Activated CD4-positive, alpha-beta T cell treated with anti-CD3 and anti-CD28 coated beads, Interleukin-2, amount 50 U/mL, for 48 hours (primary cell): ENCODE measurements at places on chromosomes 12 and 14.
A peak's percentile ranks its signal among the peaks of the same experiment; 100 is the strongest.

GRCh38 chr12:110791589-110791988 is 48.9 kb upstream of the PPP1CC start:
- no peak for DNase-seq

- no peak for DNase-seq
Measured at GRCh38 chr12:105839629-105840127, 299.1 kb downstream of the NUAK1 start.

DNA sequence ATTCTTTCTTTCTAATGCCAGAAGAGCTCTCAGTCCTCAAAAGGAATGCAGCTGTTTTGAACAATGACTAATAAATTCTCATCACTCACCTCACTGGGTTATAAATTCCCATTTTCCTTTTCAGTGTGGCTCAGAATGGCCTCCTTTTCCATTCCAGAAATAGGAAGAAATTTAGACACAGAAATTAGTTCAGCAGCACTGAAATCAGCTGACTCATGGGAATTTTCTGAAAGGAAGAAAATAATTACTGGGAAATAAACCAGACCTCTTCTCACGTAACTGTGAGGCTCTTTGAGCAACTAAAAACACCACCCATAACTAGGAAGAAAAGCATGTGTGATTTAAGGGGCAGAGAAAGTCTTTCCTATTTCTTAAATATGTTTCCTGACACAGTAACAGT is 23.8 kb downstream of the CD163 start:
- DNase-seq: no peak

DNA sequence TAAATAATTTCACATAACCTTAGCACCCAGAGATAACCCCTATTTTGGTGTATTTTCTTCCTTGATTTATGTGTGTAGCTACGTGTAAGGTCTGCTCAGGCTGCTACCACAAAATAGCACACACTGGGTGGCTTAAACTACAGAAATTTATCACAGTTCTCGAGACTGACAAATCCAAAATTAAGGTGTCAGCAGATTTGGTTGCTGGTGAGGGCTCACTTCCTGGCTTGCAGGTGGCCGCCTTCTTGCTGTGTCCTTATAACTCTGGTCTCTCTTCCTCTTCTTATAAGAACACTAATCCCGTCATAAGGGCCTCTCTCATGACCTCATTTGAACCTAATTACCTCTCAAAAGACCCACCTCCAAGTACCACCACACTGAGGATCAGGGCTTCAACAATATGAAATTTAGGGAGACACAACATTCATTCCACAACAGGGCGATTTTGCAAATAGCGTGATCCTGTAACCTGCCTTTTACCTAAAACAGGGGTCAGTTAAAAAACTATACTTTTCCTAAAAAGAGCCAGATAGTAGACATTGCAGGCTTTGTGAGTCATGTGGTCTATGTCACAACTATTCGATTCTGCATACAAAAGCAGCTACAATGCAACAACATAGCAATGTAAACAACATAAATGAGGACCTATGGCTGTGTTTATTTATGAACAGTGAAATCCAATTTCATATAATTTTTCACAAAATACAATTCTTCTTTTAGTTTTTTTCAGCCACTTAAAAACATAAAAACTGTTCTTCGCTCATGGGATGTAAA is 371.7 kb downstream of the DPF3 start:
- DNase-seq: no peak

- no peak for DNase-seq
Measured at GRCh38 chr12:112304436-112304835, 77.8 kb downstream of the HECTD4 start.

DNA sequence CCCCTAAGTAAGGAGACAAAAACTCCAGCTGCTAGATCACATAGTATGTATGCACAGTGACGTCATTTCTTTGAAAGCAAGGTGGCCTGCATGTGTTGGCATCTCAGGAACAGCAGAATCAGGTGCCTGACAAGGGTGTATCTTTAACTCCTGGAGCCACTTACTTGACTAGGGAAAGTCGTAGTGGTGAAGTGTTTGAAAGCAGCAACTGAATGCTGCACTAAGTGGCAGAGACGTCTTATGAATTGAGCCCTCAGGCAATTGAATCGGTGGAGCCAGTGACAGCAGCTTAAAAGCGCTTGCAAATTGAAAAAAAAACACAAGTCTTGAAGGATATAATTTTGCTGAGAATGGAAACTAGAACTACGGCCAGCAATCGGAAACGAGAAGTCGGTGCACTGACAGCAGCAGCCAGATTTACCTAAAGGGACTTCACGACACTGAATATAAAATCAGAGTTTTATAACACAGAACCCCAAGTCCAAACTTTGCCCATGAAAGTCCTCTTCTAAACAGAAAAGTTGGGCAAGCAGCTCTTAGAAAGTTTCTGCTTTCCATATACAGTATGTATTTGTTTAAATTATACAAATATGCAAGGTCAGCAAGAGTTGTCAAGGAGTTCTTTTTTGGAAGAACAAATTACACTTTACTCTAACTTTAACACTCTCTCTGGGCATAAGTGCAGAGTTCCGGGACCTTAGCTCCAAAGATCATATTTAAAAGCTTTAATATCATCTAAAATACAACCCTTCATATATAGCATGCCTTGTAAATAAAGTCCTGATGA is 1.1 kb downstream of the IGF1 start:
- DNase-seq: no peak

DNA sequence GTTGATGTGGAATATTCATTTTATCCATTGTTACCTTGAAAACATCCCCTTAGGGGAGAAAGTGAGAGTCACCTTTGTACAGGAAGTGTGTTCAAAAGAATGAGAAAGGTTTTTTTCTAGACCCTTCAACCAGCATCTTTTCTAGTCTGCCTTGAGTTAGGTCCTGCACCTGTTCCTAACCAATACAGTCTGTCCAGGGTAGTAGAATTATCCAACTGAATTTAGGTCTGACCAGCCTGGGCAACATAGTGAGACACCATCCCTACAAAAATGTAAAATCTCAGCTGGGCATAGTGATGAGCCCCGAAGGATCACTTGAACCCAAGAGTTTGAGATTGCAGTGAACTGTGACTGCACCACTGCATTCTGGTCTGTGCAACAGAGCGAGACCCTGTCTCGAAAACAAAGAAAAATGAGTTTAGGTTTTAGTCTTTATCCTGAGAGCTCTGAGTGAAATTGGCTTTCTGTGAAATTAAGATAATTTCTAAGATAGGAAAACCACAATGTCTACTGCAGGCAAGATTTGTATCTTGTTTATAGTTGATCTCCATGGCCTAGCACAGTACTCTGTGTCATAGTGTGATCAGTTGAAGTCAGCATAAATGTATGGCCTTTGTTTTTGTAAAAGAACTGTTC is 25.2 kb downstream of the ARHGAP5 start:
- peak; percentile 6 for DNase-seq

DNA sequence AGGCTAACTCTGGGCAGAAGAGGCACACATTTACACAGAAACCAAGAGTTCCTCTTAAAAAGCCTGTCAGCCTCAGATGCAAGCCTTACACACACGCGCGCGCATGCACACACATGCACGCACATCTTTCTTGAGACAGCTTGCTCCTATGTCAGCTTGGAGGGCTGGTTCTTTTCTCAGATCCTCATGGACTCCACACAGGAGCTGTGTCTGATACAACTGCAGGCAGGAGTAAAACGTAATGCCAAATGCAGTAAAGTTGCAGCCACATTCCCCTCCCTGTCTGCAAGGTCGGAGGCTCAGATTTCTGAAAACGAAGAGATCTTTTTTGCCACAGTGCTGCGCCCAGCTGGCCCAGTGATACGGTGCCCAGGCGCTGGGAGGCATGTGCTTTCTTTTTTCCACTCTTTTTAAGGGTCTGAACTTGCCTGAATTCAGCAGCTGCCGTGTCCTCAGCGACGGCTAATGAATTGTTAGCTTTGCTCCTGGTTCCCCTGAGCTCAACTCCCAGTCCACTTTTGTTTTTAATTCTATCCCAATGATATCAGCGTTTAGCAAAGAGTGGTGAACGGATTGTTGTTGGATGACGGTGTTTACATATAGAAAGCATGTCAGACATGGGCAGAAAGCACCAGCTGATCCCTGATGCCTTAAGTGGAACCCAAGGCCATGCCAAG is 72.9 kb upstream of the FOXN3 start:
- no peak for DNase-seq

- DNase-seq: no peak
Measured at GRCh38 chr12:80684077-80684495, 23.3 kb upstream of the MYF6 start.

DNA sequence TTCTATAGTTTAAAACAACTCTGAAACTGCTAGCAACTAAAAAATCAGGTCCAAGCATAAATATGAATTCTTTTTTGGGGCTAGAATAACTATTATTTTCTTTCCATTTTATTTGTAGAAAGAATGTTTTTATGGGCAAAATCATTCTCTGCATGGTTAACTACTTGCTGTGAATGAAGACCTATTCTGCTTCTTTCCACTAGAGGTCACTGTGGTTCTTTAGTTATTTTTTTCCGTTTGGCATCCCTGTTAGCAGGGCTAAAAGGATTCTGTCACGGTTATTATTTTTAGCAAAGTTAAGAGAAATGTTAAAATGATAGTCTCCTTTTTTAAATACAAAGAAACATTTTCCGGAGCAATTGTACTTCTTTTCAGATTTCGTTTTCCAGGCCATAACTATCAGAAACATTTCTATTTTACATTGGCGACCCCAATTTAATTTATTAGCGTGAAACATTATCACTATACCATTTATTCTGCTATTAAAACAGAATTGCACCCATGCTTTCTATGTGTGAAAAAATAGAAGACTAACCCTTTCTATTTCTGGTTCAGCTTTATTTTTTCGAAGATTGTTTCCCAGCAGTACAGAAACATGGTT is 404.8 kb downstream of the ATP23 start:
- no peak for DNase-seq

- peak; percentile 70 for DNase-seq
Measured at GRCh38 chr12:6277982-6278438, 32.5 kb upstream of the PLEKHG6 start.

- DNase-seq: peak; percentile 19
Measured at GRCh38 chr12:12985817-12986408, 14.2 kb downstream of the HEBP1 start.

DNA sequence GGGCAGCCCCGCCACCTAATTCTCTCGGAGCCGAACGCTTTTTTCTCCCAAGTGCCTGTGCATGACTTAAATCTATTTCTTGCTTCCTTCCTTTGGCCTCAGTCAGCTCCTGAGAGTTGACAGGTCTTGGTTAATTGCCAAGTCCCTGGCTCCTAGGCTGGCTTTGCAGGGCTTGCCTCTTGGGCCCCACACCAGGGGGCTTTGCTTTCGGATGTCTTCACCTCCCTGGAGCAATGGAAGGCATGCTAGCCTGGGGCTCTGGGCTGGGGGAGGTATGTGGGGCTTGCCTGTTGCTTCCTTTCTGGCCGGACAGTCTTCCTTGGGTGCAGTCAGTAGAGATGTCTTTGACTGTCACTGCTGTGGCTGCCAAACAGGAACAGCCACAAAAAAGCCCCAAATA is 2.2 kb upstream of the KRT80 start:
- no peak for DNase-seq

DNA sequence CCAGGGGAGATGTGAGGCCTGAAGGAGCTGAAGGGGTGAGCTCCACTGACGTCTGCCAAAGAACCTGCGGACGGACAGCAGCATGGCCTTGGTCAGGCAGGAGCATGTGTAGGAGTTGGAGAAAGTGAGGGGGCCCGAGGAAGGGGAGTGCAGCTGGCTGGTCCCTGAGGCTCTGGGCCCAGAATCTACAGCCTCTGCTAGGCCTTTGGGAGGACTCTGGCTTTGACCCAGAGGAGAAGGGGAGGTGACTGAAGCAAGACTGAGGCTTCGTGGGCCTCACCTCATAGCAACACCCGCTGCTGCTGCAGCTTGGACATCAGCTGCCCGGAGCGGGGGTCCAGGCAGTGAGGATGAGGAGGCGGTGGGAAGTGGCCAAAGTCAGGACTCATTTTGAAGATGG is 216.6 kb upstream of the FKBP4 start:
- DNase-seq: no peak

GRCh38 chr12:67357376-67358125 is 88.4 kb downstream of the CAND1 start:
- DNase-seq: no peak

GRCh38 chr12:25058658-25059058 is 109.8 kb upstream of the BCAT1 start:
- no peak for DNase-seq

DNA sequence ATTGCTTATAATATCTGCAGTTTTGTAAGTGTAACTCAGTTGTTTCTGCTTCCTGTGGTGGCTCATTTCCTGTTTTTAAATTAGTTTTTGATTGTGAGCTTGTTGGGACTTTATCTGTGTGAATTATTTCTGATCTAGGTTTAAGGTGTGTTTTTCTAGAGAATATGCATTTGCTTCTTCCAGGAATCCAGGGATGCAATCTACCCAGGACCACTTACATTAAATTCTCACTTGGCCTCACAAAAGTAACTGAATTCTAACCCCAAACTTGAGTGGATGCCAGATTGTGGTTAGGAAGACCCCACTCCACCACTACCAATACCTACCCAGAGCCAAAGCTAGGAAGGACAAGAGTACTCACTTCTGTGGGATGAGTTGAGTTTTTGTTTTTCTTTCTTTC is 11.9 kb downstream of the STYX start:
- DNase-seq: no peak
